ENCODE measurements at places on chromosomes 2 and 18. TPM values are rescaled to one million over a fixed set of nuclear protein-coding genes. Genes with fewer than 3 reads are reported as not detected.

LRRC30 gene
- not detected for total RNA-seq

DNAJC5G gene
- total RNA-seq: not detected

OR6B2 gene
- total RNA-seq: not detected

ALPP gene
- 18.1 TPM for total RNA-seq

CFAP210 gene
- total RNA-seq: 0.31 TPM

DPP4 gene
- total RNA-seq: 0.69 TPM

PDE11A gene
- total RNA-seq: 0.43 TPM

RHOB gene
- 487 TPM for total RNA-seq

TTLL4 gene
- 24.2 TPM for total RNA-seq

HK2 gene
- 0.79 TPM for total RNA-seq

VWC2L gene
- not detected for total RNA-seq

FLACC1 gene
- total RNA-seq: 0.14 TPM

IGFBP5 gene
- 0.16 TPM for total RNA-seq

NGEF gene
- total RNA-seq: 13.0 TPM

OTOS gene
- not detected for total RNA-seq

ACAA2 gene
- total RNA-seq: 51.4 TPM

HTR2B gene
- 0.03 TPM for total RNA-seq

C18orf54 gene
- 2.1 TPM for total RNA-seq

STK11IP gene
- 15.5 TPM for total RNA-seq

PLCL1 gene
- not detected for total RNA-seq

TGFA gene
- 4.6 TPM for total RNA-seq

IL1A gene
- total RNA-seq: 0.18 TPM

ANKRD30B gene
- not detected for total RNA-seq

SKA1 gene
- 11.3 TPM for total RNA-seq

MAL gene
- 0.26 TPM for total RNA-seq

GALM gene
- 13.5 TPM for total RNA-seq

TRIM54 gene
- 1.2 TPM for total RNA-seq

Data from A549 treated with AZD2906 at 1 μM for 4 hours (cell line).